ENCODE measurements at places on chromosomes 7 and 10. TPM values are rescaled to one million over a fixed set of nuclear protein-coding genes. Genes with fewer than 3 reads are reported as not detected.

DNA sequence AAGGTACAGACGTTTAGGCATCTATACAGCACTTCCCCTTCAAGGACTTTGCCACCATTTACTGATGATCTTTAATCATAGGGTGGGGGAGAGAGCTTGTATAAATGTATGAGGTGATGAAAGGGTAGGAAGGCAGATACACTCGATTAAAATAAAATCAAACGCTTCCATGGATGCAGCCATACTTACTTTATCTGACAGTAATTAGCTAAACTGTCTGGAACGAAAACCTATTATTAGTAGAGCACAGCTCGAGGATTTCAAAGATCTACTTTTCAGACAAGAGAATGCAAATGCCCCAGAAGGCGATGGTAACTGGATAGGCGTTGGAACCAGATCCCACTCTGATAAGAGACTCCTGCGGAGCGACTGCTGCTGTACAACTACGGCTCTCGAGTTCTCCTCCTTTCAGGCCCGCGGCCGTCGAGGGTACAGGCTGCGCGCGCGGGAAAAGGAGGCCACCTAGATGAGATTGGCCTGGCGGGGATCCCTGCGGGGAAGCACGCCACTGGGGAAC lies 3.1 kb upstream of the NKX2-3 start:
- no peak for DNase-seq

Gene TLX1
- total RNA-seq = not detected

DNA sequence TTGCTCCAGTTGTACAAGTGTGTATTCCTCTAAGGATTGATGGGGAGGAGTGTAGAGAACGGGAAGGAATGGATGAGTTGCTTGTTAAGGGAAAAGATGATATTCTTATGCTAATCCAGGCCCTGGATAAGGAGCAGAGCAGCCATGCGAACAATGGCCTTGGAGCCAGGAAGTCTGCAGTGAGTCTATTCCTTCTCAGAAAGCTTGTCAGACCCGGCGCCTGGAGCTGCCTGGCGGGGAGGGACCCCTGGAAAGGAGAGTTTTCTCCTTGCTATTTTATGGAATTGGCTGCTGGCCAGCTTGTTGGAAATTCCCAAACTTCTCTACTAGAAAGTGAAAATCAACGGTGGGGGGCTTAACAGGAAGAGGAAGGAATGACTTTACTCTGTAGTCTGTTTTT lies 89.1 kb downstream of the MMRN2 start:
- no peak for DNase-seq

Gene DPCD
- 9.0 TPM for total RNA-seq

- no peak for DNase-seq
Measured at GRCh38 chr7:17185690-17186070, 112.8 kb upstream of the AHR start.

DNA sequence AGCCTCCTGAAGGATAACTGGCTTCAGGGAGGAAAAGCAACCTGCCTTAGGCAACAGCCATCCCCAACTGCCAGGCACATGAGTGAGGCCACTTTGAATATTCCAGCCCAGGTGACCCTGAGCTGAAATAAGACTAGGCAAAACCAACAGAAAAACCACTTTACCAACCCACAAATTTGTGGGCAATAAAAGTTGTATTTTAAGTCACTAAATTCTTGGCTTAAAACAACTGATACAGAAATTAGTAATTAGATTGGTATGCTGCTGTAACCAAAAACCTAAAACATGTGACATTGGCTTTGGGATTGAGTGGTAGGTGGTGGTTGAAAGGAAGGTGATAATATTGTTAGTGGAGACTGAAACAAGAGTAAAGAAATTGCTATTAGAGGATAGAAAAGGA lies 39.9 kb downstream of the ABCB4 start:
- DNase-seq = no peak

Gene HMX2
- total RNA-seq = not detected

GRCh38 chr10:87596351-87596750 lies 63.3 kb upstream of the PAPSS2 start:
- no peak for DNase-seq

- peak; percentile 86 for DNase-seq
Measured at GRCh38 chr10:12720217-12720981, 281.1 kb downstream of the CCDC3 start.

- no peak for DNase-seq
Measured at GRCh38 chr10:92867235-92867634, 18.9 kb downstream of the EXOC6 start.

Gene TUBAL3
- not detected for total RNA-seq

DNA sequence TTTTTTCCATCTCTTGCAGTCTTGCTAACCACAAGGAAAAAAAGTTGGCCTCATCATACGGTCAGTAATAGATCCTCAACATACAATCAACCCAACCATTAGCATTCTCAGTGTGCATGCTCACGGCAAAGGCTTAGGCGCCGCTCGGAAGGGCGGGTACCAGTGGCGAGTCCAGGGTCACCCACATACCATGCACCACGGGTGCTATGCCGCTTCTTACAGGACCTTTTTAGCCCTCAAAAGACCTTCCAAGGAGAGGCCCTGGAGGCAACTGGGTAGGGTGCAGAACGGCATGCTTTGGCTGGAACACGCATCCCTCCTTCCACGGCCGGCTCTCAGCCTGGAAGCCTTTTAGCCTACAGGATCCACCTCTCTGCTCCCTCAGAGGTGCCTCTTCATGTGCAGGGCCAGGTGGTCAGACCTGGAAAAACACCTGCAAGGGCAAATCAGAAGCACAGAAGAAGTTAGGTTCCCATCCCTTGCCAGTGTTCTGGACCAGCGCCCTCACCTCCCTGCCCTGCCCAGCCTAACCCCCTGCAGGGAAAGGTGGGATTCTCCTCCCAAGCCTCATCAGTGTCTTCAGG lies 5.8 kb downstream of the KLF6 start:
- DNase-seq = no peak

- DNase-seq = no peak
Measured at GRCh38 chr10:49134327-49134726, 506 bp upstream of the FAM170B start.

DNA sequence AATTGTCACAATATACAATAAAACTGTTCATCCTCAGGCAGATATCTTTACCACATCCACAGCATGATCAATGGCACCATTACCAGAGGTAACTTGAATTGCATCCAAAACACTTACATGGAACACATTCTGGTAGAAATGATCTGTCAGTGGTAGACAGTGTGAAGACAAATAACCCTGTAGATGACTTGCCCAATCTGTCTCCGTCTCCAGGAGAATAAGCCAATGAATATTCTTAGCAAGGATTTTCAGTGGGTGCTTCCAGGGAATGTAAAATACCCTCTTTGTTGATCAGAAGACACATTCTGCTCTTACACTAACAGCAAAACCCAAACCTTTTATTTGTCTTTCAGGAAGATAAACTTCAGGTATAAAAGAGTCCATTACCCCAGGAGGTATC lies 43.8 kb downstream of the VWC2 start:
- DNase-seq = no peak

- no peak for DNase-seq
Measured at GRCh38 chr10:3676564-3676963, 108.4 kb downstream of the KLF6 start.

Gene GNB2
- 290 TPM for total RNA-seq

DNA sequence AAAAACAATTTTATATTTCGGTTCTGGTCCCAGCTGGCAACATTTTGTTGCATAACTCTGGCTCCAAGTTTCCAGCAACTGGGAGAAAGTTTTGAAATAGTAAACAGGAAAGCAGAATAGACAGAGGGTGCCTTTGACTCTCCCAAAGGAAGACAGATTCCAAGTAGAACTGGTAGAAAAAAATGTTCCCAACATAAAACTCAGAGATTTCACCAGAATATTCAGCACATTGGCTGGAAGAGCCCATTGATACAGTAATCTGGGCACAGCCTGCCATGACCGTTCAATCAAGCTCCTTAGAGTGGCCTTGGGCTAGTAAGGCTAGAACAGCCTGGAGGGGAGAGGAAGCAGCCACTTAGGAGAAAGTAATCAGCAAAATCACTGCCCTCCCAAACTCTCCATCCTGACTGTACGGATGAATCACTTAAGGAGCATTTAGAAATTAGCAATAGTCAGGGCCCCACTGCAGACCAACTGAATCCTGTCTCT lies 120.4 kb downstream of the CUBN start:
- no peak for DNase-seq

Gene TCERG1L
- total RNA-seq = not detected

Gene ANKRD2
- total RNA-seq = 0.22 TPM

GRCh38 chr7:121395494-121395960 lies 581 bp downstream of the FAM3C start:
- DNase-seq = peak; percentile 11

GRCh38 chr7:94003446-94004023 lies 620 bp downstream of the BET1 start:
- DNase-seq = peak; percentile 8

Gene CHAT
- total RNA-seq = not detected
